ENCODE measurements at places on chromosomes 3 and 15.

- no peak for DNase-seq
Observed at GRCh38 chr3:16448639-16449070, 64.8 kb downstream of the RFTN1 start.

DNA sequence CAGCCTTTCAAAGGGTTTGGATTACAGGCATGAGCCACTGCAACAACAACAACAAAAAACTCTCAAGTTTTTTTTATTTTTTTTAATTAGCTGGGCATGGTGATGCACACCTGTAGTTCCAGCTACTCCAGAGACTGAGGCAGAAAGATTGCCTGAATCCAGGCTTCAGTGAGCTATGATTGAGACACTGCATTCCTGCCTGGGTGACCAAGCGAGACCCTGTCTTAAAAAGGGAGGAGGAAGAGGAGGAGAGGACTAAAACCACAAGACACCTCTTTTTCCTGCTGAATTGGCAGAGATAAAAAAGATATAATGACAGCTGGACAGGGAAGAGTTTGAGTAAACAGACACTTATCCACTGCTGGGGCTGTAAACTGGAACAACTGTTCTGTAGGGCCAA lies 22.7 kb upstream of the CHRNB4 start:
- DNase-seq = no peak

DNA sequence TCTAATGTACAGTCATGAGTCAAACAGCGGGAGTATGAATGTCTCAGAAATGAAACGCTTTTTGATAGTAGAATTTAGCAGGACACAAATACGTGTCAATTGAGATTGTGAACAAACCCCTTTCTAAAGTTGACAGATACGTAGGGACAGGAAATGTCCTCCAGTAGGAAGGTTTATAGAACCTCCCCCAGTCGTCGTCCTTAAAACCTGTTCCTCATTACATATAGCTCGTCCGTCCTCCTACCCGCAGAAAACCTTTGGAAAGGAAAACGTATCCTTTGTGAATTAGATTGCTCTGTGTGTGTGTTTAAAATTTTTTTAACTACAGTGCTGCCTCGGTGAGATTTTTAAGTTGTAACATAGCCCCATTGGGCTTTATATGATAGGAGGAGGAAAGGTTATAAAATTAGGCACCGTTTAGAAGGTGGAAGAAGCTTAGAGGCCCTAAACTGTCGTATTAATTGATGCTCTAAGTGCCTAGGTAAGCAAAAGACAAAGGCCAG lies 4.1 kb downstream of the UBE2E1 start:
- DNase-seq = no peak

DNA sequence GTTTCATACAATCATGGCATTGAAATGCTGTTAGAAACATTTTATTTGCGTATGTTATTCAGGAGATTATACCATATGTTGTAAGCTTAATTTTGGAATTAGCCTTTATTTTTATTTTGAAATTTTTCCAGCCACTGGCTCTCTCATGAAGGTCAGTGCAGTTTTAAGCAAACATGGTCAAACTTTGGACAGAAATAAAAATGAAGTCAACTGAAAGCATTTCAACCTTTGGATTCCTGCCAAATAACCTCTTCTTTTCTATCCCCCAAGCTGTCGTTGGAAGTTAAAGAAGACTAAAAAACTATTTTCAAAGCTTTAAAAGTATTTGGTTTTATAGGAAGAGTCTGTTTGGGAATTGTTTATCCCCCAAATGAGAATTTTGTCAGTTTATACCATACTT lies 846.6 kb downstream of the MCTP2 start:
- no peak for DNase-seq

GRCh38 chr15:87985451-87985850 lies 271.1 kb downstream of the NTRK3 start:
- no peak for DNase-seq
